T-helper 22 cell (primary cell): ENCODE measurements at places on chromosomes 1 and 21.

DNA sequence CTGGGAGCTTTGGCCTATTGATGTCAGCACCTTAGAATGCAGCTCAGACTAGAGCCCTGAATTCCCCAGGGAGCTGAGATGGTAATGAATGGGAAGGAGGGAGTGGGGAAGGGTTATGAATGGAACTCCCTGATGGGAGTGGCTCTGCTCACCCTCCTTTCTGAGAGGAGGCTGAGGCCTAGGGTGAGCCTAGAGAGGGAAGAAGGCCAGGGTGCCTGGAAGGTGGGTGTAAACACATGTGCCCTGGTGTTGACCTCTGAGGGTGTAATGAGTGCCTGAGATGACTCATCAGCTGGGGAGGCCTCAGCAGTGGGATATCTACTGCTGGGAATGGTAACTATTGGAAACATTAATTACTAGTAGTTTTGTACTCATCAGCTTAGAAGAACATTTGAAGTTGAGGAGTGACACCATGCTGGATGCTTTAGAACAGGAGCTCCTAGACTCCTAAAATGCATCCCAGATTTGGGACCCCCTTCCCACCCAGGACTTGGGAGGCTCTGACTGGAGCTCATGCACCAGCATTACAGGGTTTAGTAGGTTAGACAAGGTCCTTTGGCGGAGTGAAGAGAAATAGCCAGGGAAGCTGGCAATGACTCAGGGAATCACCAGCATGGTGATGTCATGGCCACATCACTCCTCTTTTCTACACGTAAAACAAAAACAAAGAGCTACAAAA, 16.0 kb upstream of the PIGV start:
- DNase-seq: no peak

DNA sequence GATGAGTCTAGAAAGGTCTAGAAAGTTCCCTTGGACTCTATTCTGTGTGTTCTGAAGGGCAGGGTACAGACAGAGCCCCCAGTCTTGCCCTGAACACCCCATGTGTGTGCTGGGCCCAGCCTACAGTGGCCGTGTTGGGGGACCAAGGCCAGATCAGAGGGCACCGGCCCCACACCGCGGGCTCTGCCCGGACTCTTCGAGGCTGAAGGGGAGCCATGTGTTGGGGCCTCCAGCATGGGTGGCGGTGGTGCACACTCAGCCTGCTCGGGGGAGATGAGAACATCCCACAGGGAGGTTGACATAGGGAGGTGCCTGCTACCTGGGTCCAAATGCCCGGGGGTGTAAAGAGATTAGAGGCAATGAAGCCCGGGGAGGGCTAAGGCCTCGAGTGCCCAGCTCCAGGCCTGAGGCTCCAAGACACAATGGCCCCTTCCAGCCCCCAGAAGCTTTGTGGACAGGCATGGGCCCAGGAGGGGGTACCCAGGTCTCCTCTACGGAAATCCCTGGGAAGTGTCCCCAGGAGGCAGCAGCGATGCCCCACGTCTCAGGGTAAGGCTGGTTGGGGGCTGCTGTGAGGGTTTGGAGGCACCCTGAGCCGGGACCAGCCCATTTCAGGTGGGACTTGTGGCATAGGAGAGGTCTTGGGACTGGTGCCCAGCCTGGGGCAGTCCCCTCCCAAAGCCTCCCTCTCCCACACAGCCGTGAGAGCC, 12.1 kb downstream of the ARHGEF16 start:
- DNase-seq: no peak

GRCh38 chr1:40383488-40384412, 10.2 kb downstream of the SMAP2 start:
- DNase-seq: no peak

DNA sequence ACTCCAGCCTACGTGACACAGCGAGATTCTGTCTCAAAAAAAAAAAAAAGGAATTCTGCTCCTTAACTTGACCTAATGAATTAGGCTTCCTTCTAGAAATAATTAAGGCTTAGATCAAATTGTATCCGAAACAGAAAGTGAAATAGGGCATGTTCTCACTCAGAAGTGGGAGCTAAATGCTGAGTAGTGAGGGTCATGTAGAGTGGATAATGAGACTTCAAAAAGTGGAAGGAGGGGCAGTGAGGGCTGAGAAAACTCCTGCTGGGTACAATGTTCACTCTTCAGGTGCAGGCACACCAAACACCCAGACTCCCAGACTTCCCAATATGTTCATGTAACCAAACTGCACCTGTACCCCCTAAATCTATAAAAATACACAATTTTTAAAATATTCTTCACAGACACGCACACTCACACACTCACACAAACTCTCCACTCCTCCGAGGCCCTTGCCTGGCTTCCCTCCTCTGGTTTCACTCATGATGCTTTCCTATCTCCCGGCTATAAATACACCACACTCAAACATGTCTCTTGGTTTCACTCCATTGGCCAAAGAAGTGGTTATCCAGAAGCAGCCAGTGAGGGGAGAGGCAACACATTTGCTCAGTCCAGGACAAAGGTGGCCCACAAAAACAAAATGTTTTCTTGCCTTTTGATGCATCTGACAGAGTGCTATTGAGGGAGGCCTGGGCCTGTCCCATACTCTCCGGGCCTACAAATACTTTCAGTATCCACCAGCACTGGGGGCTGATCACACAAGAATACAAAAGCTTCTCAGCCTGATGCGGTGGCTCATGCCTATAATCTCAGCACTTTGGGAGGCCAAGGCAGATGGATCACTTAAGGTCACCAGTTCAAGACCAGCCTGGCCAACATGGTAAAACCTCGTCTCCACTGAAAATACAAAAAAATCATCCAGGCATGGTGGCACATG, 249.2 kb downstream of the TOMM20 start:
- no peak for DNase-seq

DNA sequence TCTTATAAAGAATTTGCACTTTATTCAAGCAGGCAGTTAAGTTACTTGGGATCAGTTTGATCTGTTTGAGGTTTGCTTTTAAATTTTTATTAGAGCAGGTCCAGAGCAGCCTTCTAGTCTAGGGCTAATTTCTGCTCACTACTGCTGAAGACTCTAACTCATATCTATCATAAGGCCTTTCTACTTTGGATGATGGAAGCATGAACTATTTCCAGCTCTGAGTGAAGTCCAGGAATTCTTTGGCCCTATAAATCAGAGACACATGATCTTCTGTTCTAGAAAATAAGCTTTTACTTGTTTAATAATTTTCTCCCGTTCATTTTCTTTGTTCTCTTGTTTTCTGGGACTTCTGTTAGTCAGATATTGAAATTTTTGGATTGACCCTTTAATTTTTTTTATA, 14.7 kb downstream of the NIBAN1 start:
- DNase-seq: no peak

GRCh38 chr1:183394435-183394834, 23.7 kb downstream of the NMNAT2 start:
- no peak for DNase-seq

DNA sequence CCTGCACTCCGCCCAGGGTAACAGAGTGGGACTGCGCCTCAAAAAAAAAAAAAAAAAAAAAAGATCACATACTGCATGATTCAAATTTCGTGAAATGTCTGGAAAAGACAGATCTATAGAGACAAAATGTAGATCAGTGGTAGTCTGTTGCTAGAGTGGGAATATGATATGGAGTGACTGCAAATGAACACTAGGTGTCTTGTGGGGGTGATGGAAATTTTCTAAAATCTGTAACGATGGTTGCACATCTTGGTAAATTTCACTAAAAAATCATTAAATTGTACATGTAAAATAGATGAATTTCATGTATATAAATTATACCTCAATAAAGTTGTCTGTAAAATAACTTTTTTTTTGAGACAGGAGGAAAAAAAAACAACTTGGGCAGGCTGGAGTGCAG, 5.5 kb downstream of the AIDA start:
- no peak for DNase-seq

DNA sequence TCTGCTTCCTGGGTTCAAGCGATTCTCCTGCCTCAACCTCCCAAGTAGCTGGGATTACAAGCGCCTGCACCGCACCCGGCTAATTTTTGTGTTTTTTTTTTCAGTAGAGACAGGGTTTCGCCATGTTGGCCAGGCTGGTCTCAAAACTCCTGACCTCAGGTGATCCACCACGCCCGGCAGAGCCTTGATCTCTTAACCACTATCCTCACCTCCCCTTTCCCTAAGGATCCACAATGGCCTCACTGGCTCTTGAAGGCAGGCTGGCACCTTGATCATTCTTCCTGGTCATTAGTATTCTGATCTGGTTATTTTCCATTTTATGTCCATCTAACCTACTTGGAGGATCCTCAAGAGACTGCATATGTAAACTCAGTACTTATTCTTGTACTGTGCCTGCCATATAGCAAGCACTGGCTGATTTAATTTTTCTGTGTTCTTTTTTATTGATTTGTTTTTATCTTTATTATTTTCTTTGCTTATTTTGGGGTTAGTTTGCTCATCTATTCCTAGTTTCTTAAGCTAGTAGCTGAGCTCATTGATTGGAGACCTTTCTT, 6.3 kb downstream of the RCC1 start:
- DNase-seq: no peak

- DNase-seq: no peak
Observed at GRCh38 chr21:27532076-27532475, 565.2 kb upstream of the ADAMTS5 start.

GRCh38 chr1:190563230-190563629, 85.6 kb upstream of the BRINP3 start:
- no peak for DNase-seq

- peak; percentile 59 for DNase-seq
Observed at GRCh38 chr1:15975358-15975804, 520 bp downstream of the ZBTB17 start.

DNA sequence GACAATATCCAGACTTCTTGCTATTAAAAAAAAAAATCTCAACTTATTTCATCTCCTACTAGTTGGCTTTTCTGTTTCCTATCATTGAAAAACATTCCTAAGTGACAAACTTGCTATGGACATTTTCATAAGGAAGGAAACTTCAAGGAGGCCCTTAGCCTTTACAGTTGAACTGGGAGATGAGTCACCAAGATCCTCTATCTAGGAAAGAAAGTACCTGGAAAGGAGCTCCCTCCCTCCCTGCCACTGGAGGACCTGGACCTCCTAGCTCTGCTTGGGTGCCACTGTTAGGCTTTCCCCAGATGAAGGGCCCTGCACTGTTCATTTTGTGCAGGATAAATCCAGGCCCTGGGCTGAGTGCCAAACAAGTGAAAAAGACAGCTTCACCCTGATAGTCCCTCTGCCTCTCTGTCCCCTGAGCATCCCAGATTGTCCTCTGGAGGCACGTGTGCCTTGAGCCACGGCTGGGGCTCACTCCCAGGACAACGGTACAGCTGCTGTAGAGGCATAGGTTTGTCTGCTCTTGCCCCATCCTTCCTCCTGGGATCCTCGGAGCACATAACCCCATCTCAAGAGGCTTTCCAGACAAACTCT, 40.2 kb upstream of the SOX13 start:
- DNase-seq: no peak

- DNase-seq: no peak
Observed at GRCh38 chr1:77831566-77831965, 52.1 kb downstream of the MIGA1 start.

DNA sequence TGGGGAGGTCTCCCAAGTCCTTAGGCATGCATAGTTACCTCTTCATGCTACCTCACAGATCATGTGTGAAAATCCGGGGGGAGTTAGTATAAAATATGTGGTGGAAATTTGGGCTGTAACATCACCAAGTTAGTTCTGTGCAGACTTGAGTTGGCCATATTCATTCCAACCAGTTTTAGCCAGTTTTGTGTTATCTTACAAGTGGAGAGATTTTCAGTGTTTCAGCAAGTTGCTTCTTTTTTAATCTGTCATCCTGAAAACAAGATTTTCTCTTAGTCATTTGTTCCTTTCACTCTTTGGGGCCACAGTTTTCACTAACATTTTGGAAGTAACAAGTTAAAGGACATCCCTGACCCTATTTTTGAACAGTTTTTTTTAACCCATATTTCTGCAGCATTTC, 11.3 kb downstream of the SLC25A24 start:
- no peak for DNase-seq

DNA sequence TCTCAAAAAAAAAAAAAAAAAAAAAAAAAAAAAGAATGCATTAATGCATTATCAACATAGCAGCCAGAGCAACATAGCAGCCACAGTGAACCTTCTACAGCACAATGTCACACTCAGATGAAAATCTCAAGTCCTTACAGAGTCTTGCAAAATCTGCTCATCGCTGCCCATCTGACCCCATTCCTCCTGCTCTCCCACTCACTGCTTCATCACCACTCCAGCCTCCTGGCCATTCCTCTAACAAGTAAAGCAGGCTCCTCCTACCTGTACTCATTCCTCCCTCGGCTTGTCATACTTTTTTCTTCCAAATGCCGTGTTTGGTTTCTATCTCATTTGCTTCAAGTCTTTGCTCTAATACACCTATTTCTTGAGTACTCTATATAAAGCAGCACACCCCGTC, 29.5 kb downstream of the BRINP2 start:
- no peak for DNase-seq

- peak; percentile 51 for DNase-seq
Observed at GRCh38 chr1:28882009-28882628, 32.2 kb upstream of the EPB41 start.

DNA sequence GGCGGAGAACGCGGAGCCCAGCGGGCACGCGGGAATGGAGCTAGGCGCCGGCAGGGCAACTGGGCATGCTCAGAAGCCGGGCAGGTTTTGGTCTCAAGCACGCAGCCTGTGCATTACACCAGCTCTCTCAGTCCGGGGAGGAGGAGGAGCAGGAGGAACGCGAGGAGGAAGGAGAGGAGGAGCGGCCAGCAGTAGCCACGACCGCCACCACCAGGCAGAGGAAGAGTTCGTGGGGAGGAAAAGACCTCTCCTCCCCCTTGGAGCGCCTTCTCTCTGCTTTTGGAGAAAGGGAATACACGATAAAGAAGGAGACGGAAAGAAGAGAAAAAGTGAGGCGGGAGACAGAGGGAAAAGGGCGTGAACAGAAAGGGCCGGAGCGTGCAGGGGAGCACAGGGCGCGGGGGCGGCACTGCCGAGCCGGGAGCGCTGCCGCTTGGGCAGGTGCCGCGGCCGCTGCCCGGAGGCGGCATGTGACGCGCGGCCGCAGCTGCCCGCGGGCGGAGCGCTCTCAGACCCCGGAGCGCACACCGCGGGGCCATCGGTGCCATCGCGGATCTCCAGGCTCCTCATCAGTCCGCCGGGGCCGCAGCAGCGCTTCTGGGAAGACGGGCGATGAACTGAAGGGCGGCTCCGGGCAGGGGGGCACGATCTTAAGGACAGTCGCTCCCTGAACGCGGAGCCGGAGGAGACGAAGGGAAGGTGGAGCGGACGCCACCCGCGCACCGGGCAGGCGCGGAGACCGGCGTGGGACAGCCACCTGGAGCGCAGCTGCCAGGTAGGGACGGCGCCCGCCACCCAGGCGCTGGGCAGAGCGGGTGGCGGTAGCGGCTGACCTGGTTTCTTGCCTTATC, at the start of gene CHRM3:
TSS of gene CHRM3 (plus strand) at position 116 of the 851 bp plus-strand sequence. CDS start 520,884 bp downstream, outside the sequence.
- no peak for DNase-seq

- DNase-seq: no peak
Observed at GRCh38 chr1:241640867-241641622, 876 bp upstream of the CHML start.

DNA sequence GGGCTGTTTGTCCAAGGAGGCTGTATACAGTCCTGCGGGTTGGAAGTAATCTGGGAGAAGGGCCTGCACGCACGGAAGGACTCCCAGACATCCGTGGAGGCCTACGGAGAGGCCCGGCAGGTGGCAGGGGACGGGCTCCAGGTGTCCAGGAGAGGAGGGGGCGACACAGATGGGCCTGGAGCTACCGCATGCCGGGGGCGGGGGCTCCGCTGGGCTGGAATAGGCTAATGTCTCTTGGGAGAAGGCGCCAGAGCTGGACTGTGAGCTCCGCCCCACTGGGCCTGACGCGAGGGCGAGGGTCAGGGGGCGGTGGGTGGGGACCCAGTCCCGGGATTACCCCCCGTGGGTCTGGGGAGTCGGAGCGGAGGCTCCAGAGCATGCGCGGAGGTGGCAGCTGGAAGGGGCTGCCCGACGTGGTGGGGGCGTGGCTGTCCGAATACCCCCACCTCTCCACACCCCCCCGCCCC, 659 bp downstream of the AGO1 start:
- DNase-seq: peak; percentile 53
